ENCODE measurements at places on chromosomes 1 and 21.
A peak's percentile ranks its signal among the peaks of the same experiment; 100 is the strongest.

GRCh38 chr1:221429264-221429663 lies 312.6 kb downstream of the DUSP10 start:
- no peak for DNase-seq

GRCh38 chr1:200802865-200803512 lies 64.3 kb downstream of the CAMSAP2 start:
- peak; percentile 17 for DNase-seq

DNA sequence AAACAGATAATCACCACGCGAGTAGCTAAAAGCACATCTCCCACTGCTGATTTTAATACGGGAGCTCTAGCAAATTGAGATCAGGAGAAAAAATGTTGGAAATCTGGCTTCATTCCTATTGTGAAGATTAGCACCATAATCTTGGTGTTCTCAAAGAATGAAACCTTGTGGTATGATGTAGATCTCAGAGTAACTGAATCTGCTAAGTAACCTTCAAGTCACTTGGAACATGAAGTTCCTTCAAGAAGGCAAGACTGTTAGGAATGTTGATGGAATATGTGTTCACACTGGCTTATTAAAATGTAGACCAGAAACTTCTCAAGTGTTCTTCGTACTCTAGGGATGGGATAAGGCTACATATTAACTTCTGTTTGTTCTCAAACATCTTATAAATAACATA lies 117.4 kb upstream of the CHRM3 start:
- no peak for DNase-seq

- no peak for DNase-seq
These were observed 1.6 kb downstream of the COG2 start for GRCh38 chr1:230643908-230644307.

DNA sequence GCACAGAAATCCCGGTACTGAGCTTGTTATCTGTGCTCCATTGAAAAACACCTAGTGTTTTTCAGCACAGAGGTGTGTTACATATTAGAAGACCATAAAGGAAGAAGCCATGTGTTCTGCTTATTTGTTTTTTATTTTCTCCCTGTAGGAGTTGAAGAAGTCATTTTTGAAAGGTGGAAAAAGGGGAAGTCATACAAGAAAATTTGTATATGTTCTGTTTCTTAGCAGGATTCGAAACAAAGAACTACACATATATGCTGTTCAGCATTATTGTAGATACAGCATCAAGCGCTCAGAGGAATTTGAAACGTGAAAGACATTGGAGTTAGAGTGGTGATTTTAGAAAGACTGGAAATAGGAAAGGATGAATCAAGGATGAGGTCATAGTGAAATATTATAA lies 345.3 kb upstream of the ADGRL2 start:
- DNase-seq = no peak

- DNase-seq = no peak
These were observed at the start of gene PADI2 for GRCh38 chr1:17119076-17119772. Gene PADI2 (minus strand): TSS chr1:17119451. CDS start chr1:17119371, 80 bp downstream.

DNA sequence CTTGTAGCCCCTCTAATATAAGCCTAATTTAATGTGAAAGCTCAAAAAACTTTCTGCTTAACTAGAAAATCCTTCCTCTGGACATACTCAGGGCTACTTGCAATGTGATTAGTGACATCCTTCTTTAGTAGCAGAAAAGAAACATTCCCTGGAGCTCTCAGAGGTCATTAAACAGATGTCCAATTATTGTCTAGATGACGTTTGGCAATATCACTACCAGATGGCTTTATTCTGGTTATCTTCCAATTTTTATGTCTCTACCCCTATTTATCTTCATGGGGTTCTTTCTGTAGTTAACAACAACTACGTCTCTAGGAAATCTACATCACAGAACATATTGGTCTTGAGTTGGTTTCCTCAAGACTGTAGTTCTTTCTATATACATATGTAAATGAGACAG lies 44.2 kb downstream of the CTH start:
- no peak for DNase-seq

DNA sequence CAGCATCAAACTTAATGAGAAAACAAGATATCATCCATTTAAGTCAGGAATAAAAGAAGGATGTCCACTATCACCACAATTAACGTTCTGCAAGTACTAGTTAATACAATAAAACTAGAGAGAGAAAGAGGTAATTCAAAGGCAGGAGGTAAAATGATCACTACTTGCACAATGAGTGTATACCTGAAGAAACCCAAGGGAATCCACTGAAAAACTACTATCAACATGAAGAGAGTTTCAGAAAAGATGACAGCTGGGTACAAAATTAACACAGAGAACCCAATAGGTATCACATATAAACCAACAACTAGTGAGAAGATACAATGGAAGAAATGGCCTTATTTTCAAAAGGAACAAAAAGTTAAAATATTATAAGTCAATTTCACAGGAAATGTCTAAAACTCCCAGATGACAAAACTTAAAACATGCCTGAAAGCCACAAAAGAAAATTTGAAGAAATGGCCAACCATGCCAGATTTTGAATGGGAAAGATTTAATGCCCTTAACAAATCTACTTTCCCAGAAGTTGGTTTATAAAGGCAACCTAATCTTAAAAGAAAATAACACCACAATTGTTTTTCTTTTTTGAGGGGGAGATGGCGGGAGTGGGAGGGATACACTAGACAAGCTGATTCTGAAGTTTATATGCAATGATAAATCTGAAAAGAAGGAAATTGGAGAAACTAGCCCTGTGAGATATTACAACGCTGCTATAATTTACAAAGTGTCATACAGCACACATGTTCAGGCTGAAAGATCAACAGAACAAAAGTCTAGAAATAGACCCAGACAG lies 17.8 kb downstream of the VPS26C start:
- DNase-seq = no peak

DNA sequence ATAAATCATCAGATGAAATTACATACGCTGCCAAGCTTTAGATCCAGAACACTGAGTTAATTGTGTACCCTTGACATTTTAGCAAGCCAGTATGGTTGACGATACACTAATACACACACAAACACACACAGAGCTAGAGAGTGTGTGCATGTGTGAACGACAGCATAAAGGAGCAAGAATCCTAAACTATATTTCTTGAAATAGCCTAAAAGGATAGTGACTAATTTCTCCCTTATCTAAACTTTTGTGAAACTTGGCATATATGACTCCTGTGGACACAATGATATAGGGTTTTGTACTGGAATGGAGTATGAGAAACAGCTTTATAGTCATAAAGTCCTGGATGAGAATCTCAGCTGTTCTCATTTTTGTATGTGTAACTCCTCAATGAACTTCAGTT lies 65.1 kb upstream of the DMRTA2 start:
- no peak for DNase-seq

GRCh38 chr1:13763991-13764390 lies 64.0 kb downstream of the PRDM2 start:
- DNase-seq = no peak

GRCh38 chr1:116958110-116958509 lies 43.5 kb upstream of the CD101 start:
- DNase-seq = no peak

GRCh38 chr1:53693339-53693738 lies 45.6 kb downstream of the GLIS1 start:
- DNase-seq = no peak

GRCh38 chr1:203701606-203702005 lies 63.4 kb upstream of the LAX1 start:
- DNase-seq = no peak

GRCh38 chr1:30378991-30379581 lies 344.3 kb downstream of the MATN1 start:
- DNase-seq = no peak

GRCh38 chr1:48560577-48560976 lies 88.6 kb upstream of the SPATA6 start:
- DNase-seq = no peak

DNA sequence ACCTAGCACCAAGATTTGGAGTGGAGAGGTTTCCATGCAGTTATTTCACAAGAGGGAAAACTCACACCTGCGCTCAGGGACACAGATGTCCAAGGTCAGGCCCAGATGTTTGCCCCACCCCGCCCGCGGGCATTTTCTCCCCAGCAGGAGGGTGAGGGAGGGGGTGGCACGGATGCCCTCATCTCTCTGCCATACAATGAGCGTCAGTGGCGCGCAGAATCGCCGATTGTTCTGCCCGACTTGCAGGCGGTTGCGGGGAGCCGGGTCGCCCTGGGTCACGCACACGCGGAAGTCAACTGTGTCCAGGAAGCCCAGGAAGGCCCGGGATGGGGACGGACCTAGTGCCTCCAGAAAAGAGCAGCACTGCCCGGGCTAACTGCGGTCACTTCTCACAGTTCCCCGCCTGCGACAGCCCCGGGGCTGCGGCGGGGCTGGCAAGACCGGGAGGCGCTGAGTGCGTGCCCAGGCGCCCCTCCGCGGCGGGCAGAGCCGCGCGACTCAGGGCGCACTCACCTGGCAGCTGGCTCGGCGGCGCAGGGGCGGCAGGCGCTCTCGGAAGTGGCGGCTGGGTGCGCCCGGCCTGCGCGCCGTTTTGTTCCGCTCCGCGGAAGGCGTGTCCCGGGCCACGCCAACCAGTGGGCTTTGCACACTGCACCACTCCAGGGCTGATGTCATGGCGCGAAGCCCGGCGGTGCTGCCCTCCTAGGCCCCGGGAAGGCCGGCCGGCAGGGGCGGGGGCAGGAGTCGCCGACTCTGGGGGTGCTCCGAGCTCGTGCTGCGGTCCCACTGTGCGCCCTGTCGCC lies at the start of gene CSRP1:
CSRP1 (minus strand) TSS at position 567 of the 803 bp plus-strand sequence. CDS start 10,820 bp downstream, outside the sequence.
- DNase-seq = peak; percentile 75

- no peak for DNase-seq
These were observed 96.8 kb upstream of the USP24 start for GRCh38 chr1:55311979-55312378.

DNA sequence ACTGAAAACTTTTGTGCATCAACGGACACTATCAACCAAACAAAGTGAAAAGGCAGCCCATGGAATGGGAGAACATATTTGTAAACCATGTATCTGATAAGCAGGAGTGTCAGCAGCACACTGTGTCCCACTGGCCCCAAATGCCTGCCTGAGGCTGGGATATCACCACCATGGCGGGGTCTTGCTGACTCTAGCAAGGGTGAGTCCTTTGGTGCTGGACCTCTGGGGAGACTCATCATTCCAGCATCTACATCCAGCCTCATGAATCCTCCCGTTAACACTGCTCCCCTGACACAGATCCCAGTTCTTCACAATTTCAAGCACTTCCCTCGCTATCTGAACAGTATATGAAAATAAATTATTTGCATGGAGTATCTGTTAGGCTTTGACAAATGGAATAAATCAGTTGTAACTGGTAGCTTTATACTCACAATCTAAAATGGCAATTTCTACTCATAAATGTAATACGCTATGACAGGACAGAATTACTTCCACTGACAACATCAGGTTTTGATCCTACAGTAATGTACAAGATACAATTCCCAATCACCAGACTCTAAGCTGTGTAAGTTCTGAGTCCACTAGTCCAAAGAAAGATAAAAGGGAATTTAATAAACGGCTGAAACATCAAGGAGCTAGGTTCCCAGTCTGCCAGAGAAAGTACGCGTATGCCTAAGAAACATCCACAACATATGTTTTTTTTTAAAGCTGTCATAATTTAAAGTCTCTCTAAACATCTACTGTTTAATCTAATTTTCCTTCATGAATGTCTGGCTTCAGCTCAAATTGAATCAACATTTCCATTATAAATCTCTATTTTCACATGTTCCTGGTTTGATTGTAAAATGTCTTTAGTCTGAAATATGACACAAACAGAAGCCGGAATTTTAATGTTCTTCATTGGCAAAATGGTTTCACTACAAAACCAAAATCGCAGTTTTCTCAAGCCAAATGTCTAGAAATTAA lies 95.1 kb downstream of the SIPA1L2 start:
- DNase-seq = no peak

DNA sequence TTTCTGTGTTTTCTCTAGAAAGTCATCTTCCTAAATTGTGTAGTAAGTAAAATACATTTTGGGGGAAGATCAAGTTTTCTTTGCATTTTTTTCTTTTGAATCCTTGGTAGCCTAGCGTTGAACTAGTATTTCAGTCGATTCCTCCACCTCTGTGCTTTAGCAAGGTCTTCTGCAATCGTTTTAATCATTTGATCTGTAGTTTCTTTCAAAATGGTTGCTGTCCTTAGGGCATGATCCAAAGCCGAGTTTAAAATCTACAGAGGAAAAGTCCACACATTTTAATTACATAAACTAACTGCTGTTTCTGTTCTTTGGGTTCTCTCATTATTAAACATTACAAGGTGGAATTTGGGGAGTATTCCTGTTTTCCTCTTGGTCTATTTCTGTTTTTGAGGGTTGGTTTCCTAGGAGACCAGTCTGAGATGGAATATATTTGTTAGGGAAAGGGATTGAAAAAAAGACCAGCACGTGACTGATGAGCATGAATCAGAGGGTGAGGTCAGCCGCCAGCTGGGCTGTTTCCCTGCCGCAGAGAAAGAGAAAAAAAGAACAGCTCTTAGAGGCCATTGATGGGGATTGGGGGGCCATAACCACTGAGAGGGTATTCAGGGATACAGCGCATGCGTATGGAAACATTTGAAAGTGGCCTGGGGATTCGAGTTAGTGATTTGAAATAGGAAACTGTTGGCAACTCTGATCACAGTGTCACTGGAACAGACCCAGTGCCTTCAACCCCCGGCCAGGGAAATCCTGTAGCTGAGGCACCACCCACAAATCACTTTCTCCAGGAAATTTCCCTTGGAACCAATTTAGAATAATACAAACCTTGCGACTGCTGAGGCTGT lies 40.6 kb downstream of the AKNAD1 start:
- DNase-seq = peak; percentile 75

DNA sequence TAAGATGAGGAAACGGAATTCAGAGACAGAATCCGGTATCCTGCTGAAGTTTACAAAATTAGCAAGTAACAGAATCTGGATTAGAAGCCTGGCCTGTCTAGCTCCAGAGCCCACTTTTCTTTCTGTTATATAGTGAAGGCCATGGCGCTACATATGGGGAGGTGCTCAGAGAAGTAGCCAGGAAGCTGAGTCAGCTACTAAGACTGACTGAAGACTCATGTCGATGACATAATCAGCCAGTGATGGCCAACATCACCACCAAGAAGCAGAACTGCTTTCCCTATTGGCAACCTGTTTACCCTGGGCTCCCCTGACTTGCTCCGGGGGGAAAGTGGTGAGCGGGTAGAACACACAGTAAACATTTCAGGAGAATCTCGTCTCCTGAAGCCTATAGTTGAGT lies 18.8 kb downstream of the LRRC52 start:
- no peak for DNase-seq

- DNase-seq = no peak
These were observed 32.3 kb downstream of the SHISAL2A start for GRCh38 chr1:52665006-52665941.

GRCh38 chr1:227428803-227429202 lies 110.5 kb upstream of the CDC42BPA start:
- DNase-seq = no peak

- no peak for DNase-seq
These were observed 12.2 kb downstream of the KCNJ15 start for GRCh38 chr21:38268864-38269575.

GRCh38 chr1:213287987-213288386 lies 236.9 kb downstream of the RPS6KC1 start:
- no peak for DNase-seq

DNA sequence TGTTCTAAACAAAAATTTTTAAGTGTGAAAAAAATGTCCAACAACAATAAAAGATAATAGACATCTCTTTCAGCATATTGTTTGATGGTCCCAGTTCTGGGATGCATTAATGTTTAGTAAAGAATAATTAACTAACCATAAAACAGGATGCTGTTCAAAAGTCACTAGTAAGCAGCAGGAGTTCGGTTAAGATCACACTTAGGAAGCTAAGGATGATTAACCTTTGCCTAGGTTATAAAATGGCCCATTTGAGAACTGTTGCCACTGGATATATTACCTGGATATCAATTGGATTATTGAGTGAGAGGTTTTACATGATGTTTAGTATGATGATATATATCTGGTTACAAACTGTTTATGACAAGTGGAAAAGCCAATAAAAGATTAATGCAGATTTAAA lies 171.7 kb downstream of the ATG4C start:
- no peak for DNase-seq

- no peak for DNase-seq
These were observed 6.5 kb downstream of the PADI4 start for GRCh38 chr1:17314491-17314971.

Measured in nucleus accumbens (tissue), 56 donors.